ENCODE measurements at places on chromosomes 12 and 14.

DNA sequence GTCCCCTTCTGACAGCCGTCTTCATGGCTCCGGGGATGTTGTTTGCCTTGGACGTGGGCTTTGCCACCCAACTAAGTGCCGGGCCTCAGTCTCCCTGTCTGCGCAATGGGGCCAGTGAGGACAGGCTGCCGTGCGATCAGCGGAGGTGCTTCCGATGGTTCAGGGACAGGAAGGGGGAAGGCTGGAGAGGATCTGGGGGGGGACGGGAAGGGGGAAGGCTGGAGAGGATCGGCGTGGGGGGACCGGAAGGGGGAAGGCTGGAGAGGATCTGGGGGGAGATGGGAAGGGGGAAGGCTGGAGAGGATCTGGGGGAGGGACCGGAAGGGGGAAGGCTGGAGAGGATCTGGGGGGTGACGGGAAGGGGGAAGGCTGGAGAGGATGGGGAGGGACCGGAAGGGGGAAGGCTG is 3.4 kb downstream of the MMP17 start:
- no peak for DNase-seq

DNA sequence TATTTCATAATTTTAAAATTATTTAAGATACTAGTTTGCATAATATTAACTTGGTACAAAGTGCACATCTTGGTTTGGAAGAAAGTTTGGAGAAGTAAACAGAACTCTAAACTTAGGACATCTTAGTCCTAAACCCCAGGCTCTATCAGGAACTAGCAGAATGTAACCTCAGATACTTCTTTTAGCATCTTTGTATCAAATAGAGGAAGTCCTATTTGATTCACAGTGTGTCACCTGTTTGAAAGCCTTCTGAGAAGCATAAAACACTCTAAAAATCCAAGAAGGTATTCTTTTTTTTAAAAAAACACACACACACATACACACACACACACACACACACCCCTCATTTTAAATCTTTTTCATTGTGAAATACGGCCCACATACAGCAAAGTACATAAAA is 12.0 kb upstream of the RNU6-7 start:
- DNase-seq, result no peak

GRCh38 chr14:88289996-88290395 is 33.1 kb downstream of the KCNK10 start:
- DNase-seq, result no peak

- DNase-seq, result no peak
These were observed 704 bp downstream of the ATP2B1 start for GRCh38 chr12:89707703-89708564.

DNA sequence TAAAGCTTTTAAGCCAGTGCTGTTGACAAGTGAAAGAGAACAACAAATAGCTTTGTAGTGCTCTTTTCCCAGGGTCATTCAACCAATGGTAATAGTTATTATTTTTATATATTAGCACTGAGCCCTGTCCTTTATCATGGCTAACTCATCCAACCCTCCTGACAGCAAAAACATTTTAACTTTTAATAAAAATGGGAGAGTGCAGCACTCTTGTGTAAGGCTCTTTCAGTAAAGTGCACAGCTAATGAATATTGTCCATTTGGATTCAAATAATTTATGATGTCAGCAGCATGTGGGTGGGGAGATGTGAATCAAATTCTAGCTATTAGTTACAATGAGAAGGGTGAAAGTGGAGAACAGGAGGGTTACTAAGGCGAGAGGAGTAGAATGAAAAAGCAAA is 185.7 kb downstream of the SOX5 start:
- no peak for DNase-seq

- DNase-seq, result no peak
These were observed 61.6 kb downstream of the SPPL3 start for GRCh38 chr12:120842595-120842994.

- peak; percentile 9 for DNase-seq
These were observed 238.5 kb downstream of the GPHN start for GRCh38 chr14:66746316-66747006.

DNA sequence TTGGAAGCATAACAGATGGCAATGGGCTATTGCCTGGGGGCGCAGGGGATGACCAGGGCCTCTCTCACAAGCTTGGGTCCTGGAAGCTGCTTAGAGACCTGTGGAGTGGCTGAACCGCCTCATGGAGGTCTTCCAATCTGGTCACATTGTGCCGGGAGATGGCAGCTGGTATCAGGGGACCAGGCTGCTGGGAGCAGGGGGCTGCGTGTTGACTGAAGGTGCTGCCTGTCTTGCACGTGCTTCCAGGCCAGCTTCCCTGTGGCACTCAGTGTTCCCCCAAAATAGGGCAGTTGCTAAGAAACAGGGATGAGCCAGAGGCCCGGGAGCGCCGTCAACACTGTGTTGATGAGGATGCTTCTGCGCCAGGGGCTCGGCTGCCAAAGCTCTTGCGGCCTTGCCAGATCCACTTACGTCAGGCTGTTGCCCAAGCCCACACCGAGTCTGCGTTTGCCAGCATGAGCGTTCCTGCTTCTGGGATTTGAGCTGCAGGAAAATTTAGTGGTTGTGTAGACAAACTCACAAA is 39.8 kb downstream of the ELK3 start:
- DNase-seq, result no peak

- no peak for DNase-seq
These were observed 451.6 kb downstream of the TRHDE start for GRCh38 chr12:72723732-72724131.

DNA sequence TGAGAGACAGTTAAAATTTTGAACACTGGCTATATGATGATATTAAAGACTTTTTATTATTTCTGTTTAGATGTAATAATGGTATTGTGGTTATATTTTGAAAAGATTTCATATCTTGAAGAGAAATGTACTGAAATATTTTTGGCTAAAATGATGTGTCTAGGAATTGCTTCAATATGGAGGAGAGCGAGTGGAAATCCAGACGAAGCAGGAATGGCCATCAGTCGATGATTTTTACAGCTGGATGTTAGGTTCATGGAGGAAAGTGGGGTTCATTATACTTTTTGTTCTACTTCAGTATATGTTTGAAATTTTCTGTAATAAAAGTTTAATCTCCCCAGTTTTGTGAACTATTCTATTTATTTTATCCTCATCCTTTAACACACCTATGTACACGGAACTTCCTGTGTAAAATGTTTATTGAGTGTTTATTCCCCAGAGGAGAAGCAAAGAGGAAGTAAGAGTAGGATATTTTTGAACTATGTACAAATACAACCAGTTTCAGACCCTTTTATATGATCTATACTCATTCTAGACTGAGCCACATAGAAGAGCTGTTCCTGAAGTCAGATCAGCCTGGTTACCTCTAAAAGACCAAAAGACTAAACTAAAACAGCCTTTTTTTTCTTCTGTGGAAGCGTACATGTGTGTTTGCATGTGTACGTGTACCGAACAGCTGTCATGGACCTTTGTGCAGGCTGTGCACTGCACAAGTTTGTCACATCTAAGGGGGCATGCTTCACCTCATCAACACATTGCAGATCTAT is 211.0 kb upstream of the NUDT4 start:
- DNase-seq, result no peak

DNA sequence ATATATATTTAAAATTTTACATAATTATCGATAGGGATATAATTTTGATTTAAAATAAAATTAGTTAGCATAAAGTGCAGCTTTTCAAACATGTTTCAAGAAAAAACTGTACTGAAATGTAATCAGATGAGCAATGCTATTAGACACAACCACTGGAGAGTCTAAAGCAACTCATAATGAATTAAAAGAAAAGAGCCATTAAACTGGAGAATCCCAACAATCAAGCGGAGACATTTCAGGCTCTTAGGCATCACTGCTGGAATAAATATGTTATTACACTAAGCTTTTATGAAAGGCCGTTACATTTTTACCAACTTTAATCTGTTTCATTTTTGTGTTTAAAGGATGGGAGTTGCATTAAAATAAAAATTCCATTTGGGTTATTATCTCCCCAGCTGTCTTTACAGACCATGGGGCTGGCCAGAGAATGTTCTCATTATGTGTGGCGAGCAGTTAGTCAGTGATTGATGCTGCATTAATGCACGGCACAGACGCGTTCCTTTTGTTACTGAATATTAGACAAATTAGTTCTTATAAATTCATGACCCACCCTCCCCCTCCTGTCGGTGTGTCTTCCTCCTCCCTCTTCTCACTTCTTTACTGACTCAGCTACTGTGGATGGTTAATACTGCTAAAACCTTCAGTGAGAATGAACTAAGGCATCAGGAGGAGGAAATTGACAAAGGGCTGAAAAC is 156.8 kb downstream of the PDZRN4 start:
- no peak for DNase-seq

- DNase-seq, result no peak
These were observed 121.2 kb downstream of the GARIN6 start for GRCh38 chr12:99768758-99769157.

- no peak for DNase-seq
These were observed 98.8 kb downstream of the PAWR start for GRCh38 chr12:79591988-79592387.

DNA sequence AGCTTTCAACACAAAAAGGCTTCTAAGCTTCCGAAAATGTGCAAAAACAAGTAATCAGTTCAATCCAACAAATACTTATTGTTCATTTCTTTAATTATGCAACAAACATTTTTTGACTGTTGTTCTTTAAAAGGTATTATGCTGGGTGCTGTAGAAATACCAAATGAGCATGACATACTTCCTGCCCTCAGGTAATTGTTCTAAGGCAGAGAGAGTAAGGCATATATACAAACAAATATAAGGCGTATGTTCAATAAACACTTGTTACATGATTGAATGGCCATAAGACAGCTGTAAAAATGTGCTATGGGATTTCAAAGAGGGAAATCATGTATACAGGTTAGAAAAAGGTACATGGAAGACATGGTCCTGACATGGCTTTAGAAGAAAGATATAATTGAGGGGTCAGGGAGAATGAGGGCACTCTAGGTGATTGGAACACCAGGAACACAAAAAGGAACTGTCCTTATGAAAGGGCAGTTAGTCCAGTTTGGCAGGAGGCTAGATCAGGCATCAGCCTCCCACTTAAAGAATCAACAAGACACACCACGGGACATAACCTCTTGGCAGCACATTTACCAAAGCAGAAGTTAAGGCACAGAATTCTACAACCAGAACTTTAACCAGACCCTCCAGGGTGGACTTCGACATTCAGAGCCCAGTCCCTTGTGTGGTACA is 135.8 kb upstream of the SCAF11 start:
- DNase-seq, result no peak

- DNase-seq, result no peak
These were observed 13.7 kb downstream of the SPRYD3 start for GRCh38 chr12:53065470-53065869.

GRCh38 chr14:33922125-33922524 is 28.7 kb downstream of the EGLN3 start:
- DNase-seq, result no peak

DNA sequence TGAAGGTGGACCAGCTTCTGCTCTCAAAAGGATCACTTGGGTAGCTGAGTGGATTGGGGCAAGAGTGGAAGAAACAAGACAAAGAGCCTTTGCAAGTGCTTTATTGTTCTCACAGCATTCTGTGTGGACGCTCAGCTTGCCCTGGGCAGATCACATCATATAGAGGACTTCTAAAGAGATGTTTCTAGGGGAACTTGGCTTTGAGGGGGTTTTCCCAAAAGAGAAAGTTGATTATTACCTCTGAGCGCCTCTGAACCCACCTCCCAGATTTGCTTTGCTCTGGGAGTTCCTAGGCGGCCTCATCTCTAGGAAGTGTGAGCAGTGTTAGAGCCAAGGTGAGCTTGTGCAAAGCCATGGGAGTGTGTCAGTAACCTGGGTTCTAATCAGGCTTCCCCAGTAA is 81.7 kb downstream of the RIN3 start:
- no peak for DNase-seq

- no peak for DNase-seq
These were observed 2.0 kb downstream of the ARL6IP4 start for GRCh38 chr12:122982477-122982815.

DNA sequence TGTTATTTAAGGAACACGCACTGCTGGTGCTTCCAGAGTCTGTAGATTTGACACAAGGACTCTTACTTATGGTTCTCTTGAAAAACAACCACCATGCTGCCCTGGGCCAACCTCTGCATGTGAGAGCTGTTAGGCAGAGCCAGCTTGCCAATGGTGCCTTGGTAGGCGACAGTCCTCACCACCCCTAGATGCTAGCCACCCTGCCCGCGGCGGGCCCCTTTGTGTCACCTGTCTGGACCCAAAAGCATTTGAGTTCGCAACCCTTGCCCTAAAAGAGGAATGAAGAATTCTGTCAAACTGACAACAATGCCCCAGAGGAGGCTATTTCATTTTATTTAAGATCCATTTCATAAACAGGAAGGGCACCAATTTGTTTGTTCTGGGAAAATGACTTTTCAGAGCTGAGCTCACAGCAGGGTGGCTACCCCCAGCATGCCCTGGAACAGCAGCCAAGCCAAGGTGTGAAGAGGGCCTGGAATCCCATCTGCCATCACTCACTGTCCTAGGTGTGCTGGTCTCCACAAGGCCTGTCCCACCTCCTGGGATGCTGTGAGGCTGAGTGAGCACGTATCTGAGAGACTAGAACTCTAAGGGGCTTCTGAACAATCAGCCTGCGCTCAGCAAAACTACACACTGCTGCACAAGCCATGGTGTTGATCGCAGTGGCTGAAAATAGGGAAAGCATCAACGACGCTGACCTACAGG is 63.8 kb upstream of the FZD10 start:
- DNase-seq, result no peak

DNA sequence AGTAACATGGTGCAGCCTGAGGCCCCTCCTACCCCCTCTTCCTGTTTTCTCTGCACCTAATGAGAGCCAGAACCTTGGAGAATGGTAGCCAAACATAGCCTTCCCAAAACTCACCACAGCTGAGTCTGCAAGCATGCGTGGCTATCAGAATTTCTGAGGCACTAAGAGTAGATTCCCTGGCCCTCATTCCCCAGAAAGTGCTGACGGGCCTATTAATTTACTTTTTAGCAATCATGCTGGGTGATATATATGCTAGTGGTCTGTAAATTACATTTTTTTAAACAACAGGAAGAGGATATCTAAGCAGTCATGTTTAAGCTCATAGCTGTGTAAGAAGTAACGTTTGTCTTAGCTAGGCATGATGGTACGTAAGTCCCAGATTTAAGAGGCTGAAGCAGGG is 30.4 kb downstream of the KANSL2 start:
- no peak for DNase-seq

DNA sequence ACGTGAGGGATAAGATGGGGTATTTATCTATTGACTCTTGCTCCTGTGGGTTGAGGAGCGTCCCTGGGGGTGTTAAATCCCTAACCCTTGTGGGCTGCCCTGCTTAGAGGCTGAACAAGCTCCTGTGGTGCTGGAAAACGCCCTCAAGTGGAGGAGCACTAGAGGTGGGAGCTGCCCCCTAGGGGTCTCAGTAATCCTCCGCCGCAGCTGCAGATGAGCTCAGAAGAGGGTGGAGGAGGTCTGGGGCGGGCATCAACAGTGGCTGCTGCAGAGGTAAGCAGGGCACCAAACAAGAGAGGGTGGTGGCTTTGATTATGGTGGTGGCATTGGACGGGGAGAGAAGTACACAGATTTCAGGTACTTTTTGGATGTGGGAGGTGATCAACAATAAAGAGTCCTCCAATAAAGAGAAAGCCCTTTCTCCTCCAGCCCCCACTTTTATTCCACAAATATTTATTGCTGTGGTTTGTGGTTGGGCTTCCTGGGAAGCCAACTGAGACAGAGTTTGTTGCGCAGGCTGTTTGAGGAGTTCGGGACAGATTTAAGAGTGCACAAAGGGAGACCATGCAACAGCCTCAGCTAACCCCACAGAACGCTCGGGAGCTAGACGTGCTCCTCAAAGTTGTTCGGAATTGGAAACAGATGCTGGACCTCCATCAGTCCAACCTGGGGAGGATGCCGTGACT is 179.9 kb downstream of the ADCK1 start:
- no peak for DNase-seq

GRCh38 chr14:80110721-80111120 is 100.6 kb downstream of the DIO2 start:
- DNase-seq, result no peak

Data from iPS DF 6.9 (cell line).